ENCODE measurements at places on chromosomes 4 and X.

DNA sequence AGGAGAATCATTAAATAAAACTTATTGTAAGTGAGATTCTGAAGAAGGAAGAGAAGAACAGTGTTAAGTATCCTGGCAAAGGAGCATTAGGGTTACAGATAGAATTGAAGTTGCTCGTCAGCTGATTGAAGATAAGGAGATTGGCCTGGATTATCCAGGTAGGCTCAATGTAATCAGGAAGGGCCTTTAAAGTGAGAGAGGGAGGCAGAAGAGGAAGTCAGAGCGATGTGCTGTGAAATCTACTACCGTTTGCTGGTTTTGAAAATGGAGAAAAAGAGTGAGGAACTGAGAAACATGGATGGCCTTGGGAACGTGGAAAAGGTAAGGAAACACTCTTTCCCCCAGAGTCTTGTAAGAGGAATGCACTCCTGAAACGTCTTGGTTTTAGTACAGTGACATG lies 245.7 kb downstream of the ANTXR2 start:
- DNase-seq = no peak

DNA sequence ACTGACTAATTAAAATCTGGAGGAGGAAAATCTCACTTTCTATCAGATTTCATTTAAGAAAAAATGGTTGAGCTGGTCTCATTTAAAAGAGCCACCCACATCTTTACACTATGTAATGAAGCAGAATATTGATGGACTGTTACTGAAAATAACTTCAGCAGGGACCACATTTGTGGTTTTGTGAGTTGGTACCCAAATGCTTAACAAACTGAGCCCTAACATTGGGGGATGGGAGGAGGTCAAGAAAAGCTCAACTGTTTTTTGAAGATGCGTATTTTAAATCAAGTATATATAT lies 30.1 kb downstream of the HOPX start:
- no peak for DNase-seq

- DNase-seq = no peak
Observed at GRCh38 chr4:87516683-87517082, 12.5 kb downstream of the SPARCL1 start.

DNA sequence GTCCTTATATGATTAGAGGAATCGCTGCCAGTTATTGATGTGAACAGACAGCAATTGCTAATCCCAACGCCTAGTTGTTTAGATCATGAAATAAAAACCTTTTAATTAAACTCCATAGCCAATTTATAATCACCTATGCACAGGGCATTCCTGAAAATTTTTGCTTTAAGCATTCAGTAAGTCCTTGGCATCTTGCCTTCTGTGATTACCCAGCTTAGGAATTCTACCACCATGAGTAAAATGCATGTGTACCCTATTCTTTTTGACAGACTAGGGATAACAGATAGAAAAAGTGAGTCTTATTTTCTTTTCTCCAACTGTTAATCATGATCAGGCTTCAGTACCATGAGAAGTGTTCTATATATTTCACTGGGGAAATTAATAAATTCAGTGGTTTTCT lies 995.3 kb upstream of the GRIA3 start:
- no peak for DNase-seq

DNA sequence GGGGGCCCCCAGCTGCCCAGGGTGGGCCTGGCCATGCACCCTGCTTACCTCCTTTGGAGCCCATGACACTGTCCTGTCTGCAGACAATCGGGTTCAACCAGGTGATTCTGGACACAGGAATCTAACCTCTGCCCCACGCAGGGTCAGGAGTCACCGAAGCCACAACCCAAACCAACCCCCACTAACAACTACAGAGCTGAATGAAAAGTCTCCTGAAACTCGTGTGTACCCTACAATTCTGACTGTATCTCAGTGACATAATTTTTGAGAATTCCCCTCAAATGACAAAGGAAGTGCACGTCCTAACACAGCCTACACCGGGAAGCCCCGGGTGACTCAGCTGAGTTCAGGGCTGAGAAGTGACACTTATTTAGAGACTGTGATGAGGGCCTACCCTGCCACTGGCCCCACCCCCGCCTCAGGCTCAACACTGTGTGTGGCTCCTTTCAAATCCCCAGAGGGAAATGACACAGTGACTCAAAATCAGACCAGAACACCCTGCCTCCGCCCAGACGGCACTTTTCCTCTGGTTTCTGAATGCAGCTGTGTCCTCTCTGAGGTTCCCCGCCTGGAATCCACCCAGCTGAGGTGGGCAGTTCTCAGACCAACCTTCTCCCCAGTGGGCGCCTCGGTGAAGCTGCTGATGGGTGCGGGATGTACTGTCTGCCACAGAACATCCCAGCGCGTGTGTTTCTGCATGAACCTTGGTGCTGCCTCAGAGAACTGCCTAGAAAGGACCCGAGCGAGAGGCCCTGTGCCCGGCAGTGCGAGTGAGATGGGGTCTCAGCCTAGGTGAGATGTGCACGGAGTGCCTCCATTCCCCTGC lies 9.9 kb downstream of the TNIP2 start:
- DNase-seq = peak; percentile 19

GRCh38 chr4:139099366-139099982 lies 77.5 kb downstream of the ELF2 start:
- peak; percentile 83 for DNase-seq

- DNase-seq = no peak
Observed at GRCh38 chr4:141350122-141350905, 129.6 kb downstream of the ZNF330 start.

DNA sequence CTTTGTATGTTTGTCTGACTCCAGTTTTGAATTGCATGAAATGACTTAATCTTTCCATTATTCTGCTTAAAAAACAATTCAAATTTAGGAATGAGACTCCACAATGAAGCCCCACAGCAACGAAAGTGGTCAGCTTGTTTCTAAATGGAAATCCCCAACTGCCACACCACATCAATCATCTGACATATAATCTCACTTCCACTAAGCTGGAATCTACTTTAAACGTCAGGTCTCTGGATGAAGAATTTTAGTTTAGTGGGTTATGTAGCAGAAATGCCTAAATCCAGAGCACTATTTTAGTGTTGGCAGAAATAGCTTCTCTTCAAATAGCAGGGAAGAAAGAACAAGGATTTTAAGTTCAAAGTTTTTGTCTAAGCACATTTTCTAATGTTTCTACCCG lies 1.7 kb upstream of the BMP2K start:
- no peak for DNase-seq

- no peak for DNase-seq
Observed at GRCh38 chr4:165612936-165613335, 234.1 kb downstream of the CPE start.

- DNase-seq = no peak
Observed at GRCh38 chr4:61374447-61374891, 174.3 kb downstream of the ADGRL3 start.

DNA sequence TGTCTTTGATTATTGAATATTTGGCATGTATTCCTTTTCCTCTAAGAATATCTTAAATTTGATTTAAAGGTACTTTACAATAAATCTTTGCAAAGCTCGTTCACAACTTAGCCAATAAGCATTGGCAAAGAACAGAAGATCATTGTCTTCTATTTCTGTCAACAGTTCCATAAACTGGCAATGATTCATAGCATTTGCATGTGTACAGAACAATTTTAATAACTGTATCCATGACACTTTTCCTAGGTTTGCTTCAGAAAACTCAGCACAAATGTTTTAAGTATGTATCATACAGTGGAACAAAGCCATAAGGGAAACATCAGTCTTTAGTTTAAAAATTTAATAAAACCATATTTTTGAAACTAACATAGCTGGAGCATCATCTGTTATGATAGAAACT lies 462.7 kb upstream of the RPS6KA3 start:
- no peak for DNase-seq

GRCh38 chr4:79497001-79497400 lies 89.0 kb upstream of the GK2 start:
- DNase-seq = no peak

DNA sequence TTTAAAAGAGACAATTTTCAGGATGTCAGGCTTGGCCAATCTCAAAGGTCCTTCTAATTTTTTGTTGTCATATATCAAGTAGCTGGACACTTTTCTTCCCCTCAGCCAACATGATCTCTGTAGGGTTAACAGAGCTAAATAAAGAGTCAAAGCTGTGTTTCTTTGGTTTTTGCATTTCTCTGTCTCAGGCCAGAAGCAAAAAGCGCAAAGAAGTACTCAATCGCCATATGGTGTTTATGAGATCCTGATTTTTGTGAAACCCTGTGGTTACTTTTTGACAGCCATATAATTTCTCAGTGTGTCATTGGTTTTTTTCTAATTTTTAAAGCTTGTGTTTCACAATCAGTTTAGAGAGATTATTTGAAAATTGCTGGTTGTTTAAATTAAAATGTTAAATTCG lies 111.9 kb downstream of the MAPK10 start:
- no peak for DNase-seq

GRCh38 chrX:32514986-32515385 lies 696.4 kb downstream of the DMD start:
- DNase-seq = no peak

- no peak for DNase-seq
Observed at GRCh38 chr4:104128850-104129213, 365.9 kb downstream of the CXXC4 start.

- DNase-seq = peak; percentile 67
Observed at GRCh38 chr4:128565565-128566186, 243.8 kb upstream of the JADE1 start.

DNA sequence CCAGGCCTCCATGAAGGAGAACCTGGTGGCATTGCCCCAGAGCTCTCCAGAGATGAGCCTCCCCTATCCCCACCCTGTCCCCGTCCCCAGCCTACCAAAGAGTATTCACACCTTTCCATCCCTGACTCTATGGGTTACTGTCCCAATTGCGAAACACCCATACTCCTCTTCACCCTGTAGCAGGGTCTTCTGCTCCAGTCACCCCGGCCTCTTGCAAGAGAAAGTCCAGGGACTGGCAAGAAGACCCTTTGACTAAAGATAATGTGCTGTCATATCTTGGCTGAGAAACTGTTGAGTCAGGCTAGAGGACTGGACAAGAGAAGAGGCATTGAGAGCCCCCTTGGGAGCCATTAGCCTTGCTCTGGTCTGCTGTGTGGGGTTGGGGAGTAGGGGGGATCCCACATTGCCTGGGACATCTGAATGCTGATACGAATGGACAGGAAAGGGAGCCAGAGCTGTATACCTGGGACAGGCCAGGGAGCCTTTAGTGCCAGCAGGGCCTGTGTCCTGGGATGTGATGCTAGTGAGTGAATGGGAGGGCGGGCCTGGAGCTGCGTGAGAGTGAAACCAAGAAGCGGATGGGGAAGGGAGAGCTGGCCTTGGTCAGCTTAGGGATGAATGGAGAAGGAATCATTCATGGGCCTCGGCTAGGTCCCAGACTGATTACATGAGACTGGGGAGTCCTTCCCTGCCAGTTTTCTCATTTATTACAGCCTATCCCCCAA lies 27.1 kb downstream of the NALF2 start:
- DNase-seq = no peak

DNA sequence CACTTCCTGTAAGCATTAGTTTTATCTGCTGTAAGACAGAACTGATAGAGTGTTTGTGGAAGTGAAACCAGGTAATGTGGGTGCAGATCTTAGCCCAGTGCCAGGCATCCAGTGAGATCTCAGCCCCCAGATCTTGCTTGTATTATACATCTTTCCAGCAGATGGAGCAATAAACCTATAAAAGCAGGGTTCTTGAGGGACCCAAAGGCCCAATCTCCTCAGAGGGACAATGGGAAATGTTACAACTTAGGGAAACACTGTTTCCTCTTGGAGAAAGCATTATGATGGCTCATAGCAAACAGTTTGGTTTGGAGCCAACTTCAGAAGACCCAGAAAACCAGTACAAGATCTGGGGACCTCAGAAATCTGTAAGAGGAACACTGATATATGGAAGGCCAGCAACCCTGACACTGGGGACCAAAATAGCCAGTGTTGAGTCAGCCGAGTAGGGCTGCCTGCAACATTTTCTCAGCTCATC lies 206.3 kb downstream of the SLC7A11 start:
- DNase-seq = peak; percentile 64

- no peak for DNase-seq
Observed at GRCh38 chr4:101279377-101279871, 67.9 kb downstream of the PPP3CA start.

GRCh38 chr4:21806991-21807390 lies 141.6 kb downstream of the KCNIP4 start:
- peak; percentile 1 for DNase-seq

GRCh38 chrX:140123446-140123845 lies 158.1 kb upstream of the CXorf66 start:
- DNase-seq = no peak

- no peak for DNase-seq
Observed at GRCh38 chrX:110228453-110228852, 89.4 kb downstream of the AMMECR1 start.

GRCh38 chr4:110869862-110870572 lies 247.1 kb upstream of the PITX2 start:
- no peak for DNase-seq

GRCh38 chr4:103030791-103031190 lies 11.3 kb upstream of the SLC9B1 start:
- DNase-seq = no peak

Data from RKO (cell line).